NCI-H2081 (cell line): ENCODE measurements at places on chromosomes 6 and 20.
A peak's percentile ranks its signal among the peaks of the same experiment; 100 is the strongest.

- no peak for DNase-seq
These were observed 159.9 kb downstream of the ASCC3 start for GRCh38 chr6:100721256-100721655.

DNA sequence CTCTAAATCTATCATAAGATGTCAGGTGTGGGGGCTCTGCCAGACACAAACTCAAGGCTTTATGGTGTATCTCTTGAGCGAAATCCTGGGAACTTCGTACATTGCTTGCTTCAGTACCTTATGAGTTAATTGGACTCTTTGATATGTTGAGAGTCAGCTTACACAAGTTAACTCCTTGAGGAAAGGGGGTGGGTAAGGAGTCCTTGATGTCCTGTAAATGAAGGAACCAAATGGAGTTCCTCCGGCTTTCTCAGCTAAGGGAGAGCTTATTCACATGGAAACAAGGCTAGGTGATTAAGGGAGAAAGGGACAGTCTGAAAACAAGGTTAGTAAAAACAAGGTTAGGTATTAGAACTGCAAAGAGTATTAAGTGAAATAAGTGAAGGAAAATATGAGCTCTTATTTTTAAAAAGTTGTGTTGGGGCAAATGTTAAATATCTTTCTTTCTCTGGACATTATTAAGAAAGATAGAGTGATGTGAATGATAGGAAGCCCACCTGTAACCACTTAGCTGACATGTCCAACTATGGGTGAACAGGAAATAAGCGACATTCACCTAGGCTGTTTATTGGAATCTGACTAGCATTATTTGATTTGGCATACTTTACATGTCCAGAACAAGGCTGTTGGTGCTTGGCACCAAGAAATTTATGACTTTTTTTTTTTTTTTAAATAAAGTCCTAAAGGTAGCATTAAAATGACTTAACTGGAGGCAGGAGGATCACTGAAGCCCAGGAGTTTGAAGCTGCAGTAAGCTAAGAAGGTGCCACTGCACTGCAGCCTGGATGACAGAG, 26.5 kb downstream of the GTF2H5 start:
- DNase-seq: no peak

DNA sequence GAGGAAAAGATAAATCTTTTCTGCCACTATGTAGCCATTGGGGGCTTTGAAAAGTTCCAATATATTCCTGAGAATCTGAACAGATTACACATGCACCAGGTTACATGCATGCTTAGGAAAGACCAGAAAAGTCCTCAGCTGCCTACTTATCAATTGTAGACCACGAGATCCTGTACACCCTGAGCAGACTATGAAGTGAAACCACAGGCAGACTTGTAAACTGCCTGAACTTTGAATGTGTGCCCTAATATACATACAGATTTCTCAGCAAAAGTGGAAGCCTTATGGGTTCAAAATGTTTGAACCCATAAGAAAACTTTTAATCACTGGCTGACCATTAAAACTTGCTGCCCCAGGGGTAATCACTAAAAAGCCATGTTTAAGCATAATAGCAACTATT, 273.5 kb upstream of the RUNX2 start:
- no peak for DNase-seq

- no peak for DNase-seq
These were observed 115.5 kb downstream of the NFATC2 start for GRCh38 chr20:51426718-51427650.

- no peak for DNase-seq
These were observed 29.5 kb downstream of the BFSP1 start for GRCh38 chr20:17501701-17502100.

GRCh38 chr6:83860359-83860755, 868 bp downstream of the CYB5R4 start:
- no peak for DNase-seq

- DNase-seq: no peak
These were observed 46.8 kb downstream of the FARS2 start for GRCh38 chr6:5308066-5308465.

DNA sequence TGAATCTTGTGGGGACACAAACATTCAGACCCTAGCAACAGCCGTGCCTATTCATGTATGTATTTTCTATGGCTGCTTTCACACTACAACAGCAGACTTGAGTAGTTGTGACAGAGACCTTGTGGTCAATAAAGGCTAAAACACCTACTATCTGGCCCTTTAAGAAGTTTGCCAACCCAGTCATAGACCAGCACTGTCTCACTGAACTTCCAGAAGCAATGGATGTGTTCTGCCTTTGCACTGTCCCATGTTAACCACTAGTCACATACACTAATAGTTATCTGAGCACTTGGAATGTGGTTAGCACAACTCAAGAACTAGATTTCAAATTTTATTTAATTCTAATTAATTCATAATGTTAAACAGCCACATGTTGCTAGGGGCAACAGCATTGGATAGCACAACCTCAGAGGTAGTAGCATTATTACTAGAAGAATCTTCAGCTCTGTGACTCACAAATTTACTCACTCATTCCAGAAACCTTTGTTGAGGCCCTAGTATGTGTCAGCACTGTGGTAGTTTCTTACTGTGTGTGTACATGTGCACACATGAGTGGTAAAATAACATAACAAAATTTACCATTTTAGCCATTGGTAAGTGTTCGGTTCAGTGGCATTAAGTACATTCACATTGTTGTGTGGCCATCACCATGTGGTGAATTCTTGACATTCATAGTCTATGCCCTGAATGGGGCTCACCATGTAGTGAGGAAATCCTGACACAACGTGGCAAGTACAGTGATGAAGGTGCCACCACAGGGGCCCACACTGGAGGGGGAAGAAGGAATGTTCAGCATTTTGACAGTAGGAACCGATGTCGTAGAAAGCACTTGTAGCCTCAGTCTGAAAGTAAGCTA, 107.3 kb downstream of the CEP57L1 start:
- no peak for DNase-seq

DNA sequence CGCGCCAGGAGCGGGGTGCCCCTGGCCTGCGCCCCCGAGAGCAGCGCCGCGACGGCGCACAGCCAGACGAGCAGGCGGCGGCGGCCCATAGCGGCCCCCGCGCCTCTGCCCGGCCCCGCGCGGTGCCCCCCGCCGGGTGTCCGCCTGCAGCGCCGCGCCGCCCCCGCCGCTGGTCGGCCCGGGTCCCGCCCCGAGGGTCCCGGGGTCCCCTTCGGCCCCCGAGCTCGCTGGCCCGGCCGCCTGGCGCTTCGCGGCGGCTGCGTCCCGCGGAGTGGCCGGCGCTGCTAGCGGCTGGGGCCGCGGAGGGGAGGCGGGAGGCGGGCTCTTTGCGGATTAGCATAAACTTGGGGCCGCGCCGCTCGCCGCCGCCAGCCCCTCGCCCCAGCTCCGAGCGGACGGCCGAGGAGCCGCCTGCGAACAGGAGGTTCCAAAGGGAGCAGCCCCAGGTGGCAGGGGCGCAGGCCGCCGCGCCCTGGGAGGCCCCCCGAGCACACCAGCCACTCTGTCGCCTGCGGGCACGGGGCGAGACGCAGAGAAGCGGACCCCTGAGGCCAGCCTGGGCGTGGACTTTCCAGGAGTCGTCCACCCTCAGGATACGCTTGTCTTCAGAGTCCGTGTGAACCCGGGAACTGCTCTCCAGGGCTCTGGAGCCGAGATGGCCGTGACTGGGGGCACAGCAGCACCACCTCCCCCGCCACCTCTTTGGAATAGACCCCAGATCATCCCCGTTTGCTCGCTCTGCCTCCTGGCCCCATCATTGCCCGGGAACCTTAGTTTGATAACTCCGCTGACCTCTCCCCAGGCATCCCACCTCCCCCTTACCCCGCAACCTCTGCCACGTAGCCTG, at the start of gene EMILIN3:
TSS of gene EMILIN3 (minus strand) at position 273 of the 847 bp plus-strand sequence. CDS start at position 89, 184 bp downstream.
- peak; percentile 3 for DNase-seq

GRCh38 chr6:42354702-42355101, 97.0 kb downstream of the TRERF1 start:
- no peak for DNase-seq

DNA sequence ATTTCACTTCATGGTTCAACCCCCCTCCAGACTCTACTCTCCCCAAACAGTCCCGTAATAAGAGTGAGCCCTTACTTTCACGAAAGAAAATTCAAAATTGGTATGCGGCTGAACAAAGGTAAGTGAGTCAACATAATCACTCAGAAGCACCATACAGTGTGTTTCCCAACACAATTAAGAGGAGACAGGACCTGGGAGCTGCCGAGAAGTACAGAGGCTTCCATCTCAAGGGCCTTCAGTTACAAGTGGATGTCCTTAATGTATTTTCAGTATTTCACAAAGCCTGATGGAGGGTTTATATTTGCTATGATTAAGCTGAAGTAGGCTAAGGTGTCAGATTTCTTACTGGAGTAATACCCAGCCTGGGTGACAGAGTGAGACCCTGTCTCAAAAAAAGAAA, 51.1 kb downstream of the MYO6 start:
- no peak for DNase-seq

DNA sequence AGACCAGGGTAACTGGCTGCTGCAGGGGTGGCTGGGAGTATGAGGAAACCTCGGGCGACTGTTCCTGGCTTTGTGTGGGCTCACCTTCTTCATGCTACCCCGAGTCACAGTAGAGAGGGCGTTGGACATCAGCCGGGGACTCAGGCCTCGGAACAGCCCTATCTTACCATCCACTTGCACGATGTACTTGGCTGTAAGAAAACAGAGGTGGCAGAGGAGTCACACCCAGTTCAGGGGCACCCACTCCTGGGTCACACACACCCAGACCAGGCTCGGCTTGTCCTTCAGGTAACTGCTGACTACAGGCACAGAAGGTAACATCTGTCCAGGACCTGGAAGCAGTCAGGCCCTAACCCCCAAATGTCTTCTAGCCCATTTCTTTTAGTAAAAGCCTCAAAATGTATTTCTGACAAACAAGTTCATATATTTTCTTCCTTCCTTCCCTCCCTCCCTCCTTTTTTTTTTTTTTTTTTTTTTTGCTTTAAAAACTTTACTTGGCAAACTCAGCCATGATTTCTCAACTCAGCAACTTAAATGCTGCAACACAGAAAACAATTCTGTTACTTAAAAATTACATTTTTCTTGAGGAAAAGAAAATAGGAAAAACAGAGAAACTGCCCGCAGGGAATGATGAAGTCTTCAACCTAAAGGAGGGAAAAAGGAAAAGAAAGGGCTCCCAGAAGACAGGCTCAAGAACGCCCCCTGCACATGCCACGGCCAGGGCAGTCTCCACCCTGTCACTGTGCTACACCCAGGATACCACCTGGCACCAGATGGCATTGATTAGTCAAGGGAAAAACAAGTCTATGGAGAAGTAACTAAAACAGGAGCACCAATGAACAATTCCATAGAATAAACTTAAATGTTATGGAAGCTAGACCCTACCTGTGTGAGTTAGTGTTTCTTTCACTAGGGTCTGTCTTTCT, 7.3 kb downstream of the MTCH1 start:
- no peak for DNase-seq

GRCh38 chr6:32087574-32088486, 21.3 kb downstream of the TNXB start:
- peak; percentile 27 for DNase-seq

- DNase-seq: no peak
These were observed 125.9 kb upstream of the ESR1 start for GRCh38 chr6:151681433-151682059.

DNA sequence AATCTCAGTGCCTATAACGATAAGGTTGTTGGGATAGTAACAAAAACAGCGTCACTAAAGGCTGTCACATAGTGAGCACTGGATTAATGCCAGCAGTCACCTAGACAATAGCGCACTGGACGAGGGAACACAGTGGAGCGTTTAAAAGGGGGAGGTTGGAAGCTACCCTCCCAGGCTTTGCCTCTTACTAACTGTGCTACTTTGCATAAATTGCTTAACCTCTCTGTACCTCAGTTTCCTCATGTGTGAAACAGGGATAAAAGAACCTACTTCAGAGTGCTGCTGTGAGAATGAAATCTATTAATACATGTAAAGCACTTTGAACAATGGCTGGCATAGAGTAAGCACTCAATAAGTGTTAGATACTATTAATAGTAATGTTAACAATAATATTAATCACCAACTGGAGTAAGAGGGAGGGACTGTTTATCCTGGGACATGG, 10.5 kb downstream of the BCL2L1 start:
- DNase-seq: peak; percentile 81

- DNase-seq: peak; percentile 47
These were observed 67.4 kb downstream of the ALDH8A1 start for GRCh38 chr6:134882426-134883038.

- DNase-seq: peak; percentile 24
These were observed 199.7 kb downstream of the BCAS1 start for GRCh38 chr20:53870426-53871315.

DNA sequence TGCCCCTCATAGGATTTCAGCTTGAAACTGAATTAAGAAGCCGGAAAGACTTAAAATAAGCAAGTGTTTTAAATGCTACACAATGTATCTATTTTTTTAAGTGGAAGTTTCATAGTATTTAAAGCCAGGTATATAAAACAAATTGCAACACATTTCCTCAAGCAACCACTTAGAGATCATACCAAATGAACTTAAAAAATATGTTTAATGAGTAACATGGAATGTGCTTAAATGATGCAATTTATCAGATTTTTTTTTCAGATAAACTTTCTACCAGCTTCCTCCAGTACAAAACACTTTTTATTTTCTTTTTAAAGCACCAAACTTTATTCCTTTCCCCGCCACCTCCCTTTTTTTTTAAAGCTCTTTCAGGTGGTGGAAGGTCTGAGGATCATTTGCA, 534.3 kb downstream of the BMP2 start:
- no peak for DNase-seq

GRCh38 chr6:100593522-100593921, 128.8 kb upstream of the SIM1 start:
- peak; percentile 70 for DNase-seq

DNA sequence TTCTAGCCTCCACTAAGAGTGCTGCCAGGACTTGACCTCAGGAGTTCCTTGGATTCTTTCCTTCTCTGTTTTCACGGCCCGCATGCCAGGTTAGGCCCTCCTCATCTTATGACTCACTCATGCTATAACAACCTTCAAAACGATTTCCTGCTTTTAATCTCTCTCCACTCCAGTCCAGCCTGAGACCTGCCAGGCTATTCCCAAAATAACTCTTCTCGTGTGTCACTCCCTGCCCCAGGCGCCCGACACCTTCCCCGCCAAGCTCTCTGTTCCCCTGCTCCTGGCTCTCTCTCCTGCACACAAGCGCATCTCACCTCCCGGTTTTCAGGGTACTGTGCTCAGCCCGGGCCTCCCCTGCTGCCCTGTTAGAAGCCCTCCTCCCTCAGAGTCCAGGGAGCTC, 64.1 kb upstream of the RPS6KA2 start:
- peak; percentile 5 for DNase-seq

GRCh38 chr6:45574014-45574461, 196.3 kb upstream of the SUPT3H start:
- DNase-seq: no peak

GRCh38 chr20:6038256-6038655, 15.6 kb downstream of the LRRN4 start:
- no peak for DNase-seq

DNA sequence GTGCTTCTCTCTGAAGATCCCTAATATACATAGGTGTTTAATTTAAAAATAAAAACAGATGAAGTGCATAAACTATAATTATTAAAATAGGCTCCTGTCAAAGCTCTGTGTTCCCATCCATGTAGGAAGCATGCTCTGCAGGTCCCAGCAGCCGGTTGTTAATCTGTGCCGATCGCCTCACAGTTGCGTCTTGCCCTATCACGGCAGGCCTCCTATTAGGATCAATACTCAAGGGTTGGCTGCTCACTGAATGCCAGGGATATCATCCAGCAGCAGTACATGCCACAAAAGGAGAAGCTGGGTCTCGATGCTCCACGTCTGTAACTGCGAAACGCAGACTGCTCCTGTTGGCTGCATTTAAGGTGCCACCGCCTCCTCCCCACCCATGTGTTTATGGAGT, 369.8 kb downstream of the CDH4 start:
- DNase-seq: no peak

GRCh38 chr6:136166815-136167214, 83.3 kb downstream of the MTFR2 start:
- DNase-seq: no peak

GRCh38 chr20:50107796-50108331, 5.1 kb downstream of the UBE2V1 start:
- DNase-seq: no peak
